ENCODE measurements at places on chromosomes 2 and 18. TPM values are rescaled to one million over a fixed set of nuclear protein-coding genes. Genes with fewer than 3 reads are reported as not detected.

GRCh38 chr2:111673526-111673925 is 210.5 kb downstream of the ANAPC1 start:
- no peak for DNase-seq

DNA sequence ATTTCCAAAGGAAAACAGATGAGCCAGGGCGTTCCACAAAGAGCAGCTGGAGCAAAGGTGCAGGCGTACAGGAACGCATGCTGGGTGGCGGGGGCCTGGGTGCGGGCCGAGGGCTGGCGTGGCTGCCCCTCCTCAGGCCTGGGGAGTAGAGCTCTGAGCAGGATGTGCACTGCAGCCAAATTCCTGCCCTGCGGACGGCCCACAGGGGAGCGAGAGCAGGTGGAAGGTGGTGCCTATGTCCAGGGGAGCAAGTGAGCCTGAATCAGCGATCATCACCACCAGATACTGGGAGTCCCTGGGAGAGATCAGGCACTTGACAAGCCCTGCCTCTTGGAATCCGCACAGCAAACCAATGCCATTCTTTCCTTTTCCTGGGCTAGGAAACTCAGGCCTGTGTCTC is 106.3 kb downstream of the GBX2 start:
- DNase-seq, result no peak

DNA sequence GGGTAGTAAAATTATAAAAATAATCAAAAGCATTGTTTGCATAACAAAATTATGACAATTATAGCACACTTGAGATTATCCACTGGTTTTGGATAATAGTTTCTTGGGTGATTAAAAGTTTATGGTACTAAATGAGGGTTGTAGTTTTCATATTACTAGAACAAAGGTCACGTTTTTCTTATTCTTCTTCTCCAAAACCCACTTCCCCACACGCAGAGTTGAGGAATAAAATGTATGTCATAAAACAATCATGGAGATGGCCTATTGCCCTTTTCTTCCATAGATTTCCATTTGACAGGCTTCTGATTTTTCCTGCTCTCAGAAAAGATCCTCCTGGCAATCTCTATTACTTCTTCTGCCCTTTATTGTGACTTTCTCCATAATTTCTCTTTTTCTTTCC is 863.9 kb downstream of the ERBB4 start:
- DNase-seq, result no peak

GRCh38 chr2:9268301-9269080 is 61.9 kb downstream of the ASAP2 start:
- DNase-seq, result no peak

DNA sequence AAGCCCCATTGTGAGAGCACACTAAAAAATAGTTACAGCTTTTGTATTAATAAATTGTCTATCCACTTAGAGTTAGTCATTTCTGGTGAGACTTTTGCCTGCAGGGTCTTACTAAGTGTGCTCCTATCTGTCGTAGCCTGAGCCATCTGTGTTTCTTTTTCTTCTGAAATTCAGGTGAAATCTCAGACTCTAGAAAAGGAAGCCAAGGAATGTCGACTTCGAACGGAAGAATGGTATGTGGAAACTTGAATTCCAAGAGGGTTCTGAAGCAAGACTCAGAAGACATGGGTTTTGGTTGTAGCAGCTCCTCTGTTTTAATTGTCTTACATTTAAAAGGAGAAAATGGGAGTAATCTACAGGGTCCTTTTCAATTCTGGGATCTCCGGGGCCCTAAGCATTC is 70.0 kb upstream of the STON1 start:
- no peak for DNase-seq

GRCh38 chr2:161556440-161556839 is 67.8 kb upstream of the SLC4A10 start:
- no peak for DNase-seq

DNA sequence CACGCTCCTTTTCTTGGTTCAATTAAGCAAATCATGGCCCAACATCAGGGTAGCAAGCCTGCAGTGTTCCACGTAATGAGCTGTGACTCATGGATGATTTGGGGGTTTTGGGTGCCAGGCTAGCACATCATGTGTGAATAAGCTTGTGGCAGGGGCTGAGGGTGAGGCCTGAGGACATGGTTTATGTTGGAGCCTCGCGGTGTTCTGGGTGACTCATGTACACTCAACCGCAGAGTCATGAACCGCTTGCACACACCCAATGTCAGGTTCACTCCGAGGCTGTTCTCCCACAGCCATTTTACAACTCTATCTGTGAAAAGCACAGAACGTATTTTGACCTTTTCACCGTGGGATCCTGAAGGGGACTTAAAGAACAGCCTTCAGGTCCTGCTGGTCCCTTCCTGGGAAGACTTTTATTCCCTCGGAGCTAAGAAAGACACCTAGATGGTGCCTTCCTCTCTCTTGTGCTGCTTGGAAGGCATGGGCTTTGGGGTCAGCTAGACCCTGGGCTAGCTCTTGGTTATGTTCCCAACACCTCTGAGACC is 139.9 kb upstream of the ZEB2 start:
- peak; percentile 99 for DNase-seq

- peak; percentile 33 for DNase-seq
These were observed 14.0 kb upstream of the BIRC6 start for GRCh38 chr2:32342801-32343200.

DNA sequence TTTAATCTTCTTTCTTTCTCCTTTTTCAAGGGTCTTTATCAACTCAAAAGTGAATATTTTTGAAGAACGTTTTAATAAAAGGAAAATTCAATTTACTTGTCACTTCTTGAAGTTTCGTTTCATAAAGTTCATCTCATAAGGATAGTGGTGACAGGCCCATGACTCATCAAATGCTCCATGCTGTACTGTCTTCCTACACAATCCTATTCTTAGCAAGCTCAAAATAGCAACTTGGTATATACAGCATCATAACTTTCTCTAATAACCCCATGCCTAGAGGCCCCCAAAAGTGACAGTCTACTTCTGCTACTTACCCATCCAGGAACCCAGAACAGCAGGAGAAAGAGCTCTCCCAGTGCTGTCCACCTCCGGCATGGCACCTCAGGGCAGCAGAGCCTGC is 7.7 kb downstream of the FBXO15 start:
- DNase-seq, result peak; percentile 34

DNA sequence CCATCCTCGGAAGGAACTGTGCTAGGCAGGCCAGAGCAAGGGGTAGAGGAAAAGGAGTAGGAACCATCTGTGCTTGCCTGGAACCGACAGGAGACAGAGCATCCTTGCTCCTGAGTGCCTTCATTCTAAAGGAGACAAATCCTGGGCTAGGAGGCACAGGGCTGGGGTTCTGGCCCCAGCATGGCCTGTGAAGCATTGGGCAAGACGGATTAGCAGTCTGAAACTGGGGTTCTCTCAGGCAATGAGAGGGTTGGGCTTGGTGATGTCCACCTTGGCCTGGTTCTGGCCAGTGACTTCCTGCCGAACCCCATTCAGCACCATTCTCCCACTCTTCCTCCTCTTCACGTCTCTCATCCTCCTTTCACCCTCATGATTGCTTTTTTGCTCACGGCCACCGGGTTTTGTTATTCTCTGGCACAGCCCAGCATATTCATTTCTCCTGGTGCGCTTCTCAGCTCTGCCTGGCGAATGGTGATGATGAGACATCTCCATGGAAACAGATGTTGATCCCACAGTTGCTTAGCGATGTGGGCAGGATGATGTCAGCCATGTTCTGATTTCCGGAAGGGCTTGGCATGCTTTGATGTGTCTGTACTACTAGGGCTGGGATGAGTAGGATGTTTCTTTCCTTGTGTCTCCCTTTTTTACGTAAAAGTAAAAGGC is 127.7 kb downstream of the CAPN13 start:
- DNase-seq, result peak; percentile 42

- DNase-seq, result no peak
These were observed 90.9 kb downstream of the MALT1 start for GRCh38 chr18:58761970-58762780.

- no peak for DNase-seq
These were observed 98.1 kb upstream of the CERS6 start for GRCh38 chr2:168357797-168358472.

DNA sequence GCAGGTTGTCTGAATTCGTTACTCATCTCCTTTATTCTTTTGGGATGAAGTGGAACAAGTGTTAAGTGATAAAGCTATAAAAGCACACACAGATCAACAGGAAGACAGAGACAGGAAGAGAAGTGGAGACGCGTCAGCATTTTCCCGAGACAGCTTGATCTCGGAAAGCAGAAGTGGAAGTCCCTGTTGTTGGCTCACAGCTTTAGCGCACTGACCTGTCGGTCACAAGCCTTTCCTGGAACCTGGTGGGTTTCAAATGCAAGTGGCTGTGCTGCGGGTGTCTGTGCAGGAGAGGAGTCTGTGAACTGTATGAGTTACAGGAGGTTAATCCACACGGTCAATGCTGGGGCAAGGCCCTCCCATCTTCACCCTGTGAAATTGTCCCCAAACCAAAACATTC is 116.6 kb upstream of the PELI1 start:
- DNase-seq, result no peak

Gene UGT1A9
- total RNA-seq, result not detected

Gene ERICH2
- 3.1 TPM for total RNA-seq

Gene USP34
- total RNA-seq, result 113 TPM

Gene KCNG2
- 6.4 TPM for total RNA-seq

Gene DOK6
- 4.0 TPM for total RNA-seq

Gene IL18R1
- total RNA-seq, result 5.4 TPM

Gene PECR
- 22.6 TPM for total RNA-seq

Gene DCDC2C
- not detected for total RNA-seq

All from fibroblast of lung (primary cell).